ENCODE measurements at places on chromosomes 6 and 20. TPM values are rescaled to one million over a fixed set of nuclear protein-coding genes. Genes with fewer than 3 reads are reported as not detected.

- DNase-seq = no peak
Measured at GRCh38 chr6:2103765-2104523, 141.5 kb downstream of the GMDS start.

DYNLT2 gene
- 0.93 TPM for polyA plus RNA-seq

SCUBE3 gene
- polyA plus RNA-seq = 0.04 TPM

- DNase-seq = no peak
Measured at GRCh38 chr6:579339-579738, 77.6 kb downstream of the HUS1B start.

CDSN gene
- not detected for polyA plus RNA-seq

DNA sequence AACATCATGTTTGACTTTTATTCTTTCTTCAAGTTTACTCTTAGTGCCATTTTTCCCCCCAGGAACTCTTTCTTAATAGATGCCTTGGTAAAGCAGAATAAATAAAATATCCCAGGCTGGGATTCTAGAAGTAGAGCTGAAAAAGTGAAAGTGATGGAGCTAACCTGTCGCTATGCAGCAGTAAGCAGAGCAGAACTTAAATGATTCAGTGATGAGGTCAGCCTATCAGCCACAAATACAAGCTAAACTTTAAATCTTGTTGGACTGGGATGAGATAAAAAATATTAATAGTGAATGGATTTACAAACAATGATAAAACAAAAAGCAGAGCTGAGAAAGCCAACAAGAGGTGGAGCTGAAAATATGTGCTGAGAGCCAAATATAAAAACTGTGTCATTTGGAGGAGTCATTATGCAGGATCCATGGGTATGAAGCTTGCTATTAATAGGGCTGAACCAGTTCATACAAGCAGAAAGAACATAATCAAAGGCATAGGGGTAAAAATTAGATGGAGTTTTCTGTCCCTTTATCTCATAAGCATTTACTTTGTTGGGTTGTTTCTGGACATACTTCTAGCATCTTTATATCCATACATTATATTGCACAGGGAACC is 877.8 kb downstream of the EPHA7 start:
- DNase-seq = no peak

DNA sequence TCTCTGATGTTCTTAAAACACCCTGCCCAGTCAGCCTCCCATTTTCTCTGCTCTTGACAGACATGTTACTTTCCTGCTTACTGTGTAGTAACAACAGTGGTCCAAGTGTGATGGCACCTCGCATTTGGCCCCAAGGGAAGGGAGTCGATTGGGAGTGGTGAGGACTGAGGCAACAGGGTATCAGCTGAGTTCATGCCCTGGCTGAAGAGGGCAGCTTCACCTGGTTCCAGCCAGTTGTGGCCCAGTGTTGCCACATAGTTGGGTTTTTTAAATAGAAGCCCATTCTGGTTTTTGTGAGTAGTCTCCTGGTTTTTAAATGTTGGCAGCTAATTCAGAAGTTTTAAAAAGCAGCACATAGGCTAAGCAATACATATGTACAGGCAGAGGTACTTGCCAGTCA is 37.2 kb downstream of the ARFGEF2 start:
- no peak for DNase-seq

- DNase-seq = no peak
Measured at GRCh38 chr6:149088361-149088760, 229.2 kb upstream of the TAB2 start.

DNA sequence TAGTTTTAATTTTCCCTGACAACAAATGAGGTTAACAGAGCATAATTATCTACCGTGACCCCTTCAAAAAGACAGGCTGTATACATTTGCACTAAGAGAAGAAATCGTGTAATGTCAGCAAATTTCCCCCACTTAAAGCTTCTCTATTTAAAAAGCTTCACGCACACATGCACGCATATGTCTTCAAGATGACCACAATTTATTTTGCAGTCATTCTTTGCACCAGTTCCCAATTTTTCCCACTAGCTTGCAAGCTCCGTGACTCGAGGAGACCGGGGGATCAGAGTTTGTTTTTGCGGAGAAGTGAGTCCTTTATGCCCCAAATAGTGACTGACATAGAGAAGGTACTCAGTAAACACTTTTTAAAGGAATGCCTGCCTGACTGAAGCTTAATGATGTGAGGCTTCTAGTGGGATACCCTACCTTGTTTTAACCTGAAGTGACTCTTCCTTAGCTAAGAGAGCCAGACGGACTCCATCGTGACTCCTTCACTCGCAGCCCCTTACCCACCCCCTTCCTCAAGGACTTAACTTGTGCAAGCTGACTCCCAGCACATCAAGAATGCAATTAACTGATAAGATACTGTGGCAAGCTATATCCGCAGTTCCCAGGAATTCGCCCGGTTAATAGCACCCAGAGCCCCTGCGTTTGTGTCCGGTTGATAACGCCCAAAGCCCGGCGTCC is 9.3 kb upstream of the NQO2 start:
- DNase-seq = no peak

DNA sequence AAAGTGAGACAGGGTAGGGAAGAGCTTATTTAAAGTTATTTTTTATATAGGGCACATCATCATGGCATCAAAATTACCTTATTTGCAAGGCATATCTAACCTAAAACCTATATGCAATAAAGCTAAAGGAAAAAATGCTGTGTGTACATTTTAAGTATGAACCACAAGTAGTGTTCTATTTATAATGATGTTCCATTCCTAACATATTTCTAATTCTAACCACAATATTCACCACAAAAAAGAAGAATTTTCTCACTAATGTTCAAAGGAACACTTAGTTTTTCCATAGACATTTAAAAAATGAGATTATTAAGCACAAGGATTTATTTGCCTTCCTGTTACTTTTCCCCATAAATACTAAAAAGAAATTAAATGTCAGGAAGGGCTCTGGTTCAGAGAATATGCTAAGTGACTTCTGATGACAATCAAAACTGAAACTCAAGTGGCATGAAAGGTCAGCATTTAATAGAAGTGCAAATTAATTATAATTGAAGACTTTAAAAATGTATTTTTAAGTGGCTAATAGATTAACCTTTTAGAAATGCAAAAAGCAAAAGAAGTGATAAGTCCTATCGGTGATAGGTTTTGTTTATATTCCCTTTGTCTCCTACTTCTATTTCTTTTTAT is 25.1 kb downstream of the GPR63 start:
- DNase-seq = no peak

DNA sequence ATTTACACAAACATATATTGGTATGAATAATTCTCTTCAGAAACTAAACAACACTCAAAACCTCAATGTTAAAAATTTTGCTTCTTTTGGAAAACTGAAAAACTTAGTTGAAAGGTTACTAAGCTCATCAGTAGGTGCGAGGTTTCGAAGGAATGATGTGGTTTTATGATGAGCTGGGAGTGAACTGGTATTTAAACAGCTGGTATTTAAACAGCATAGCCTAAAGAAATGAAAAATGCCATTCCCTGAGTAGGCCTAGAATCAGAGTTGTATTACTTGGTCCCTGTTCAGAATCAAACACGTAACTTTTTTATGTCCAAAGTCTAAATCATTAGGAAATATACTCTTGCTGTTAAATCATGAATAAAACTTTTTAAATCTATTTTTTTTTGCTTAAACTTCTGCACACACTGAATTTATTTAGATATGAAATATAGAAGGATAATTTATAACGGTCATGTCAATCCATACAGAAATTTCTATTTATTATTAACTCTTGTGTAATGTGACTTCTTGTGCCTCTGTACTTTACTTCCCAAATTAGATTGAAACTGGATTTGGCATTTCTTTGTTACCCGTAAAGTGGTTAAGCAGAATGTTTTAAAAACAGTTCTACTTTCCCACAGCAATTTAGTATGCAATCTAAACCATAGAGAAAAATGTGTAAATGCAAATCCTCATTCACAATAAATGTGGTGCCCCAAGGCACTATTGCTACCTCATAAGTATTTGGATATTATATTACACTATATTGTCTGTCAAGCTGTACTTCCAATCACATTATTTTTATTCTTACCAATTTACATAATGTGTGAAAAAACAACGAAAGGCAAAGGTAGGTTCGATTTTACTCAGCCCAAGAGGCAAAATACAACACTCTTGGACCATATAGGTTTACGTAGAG is 124.1 kb downstream of the HS3ST5 start:
- no peak for DNase-seq

GGTLC1 gene
- polyA plus RNA-seq = not detected

AP5S1 gene
- 12.9 TPM for polyA plus RNA-seq

DNA sequence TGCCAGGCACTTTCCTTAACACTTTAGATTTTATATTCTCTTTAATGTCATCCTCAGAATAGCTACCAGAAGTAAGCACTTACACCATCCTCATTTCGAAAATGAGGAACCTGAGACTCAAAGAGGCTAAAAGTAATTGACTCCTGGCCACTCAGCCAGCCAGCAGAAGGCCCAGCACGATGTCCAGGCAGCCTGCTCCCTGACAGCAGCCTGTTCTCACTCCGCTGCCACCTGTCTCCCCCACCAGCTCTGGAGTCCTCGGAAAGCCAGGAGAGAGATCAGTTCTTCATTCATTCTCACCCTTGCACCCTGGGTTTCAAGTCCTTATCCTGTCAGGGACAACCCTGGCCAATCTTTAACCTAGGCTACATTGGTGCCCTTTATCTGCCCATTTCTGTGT is 174.0 kb downstream of the SASH1 start:
- no peak for DNase-seq

PSORS1C2 gene
- not detected for polyA plus RNA-seq

- DNase-seq = no peak
Measured at GRCh38 chr6:30748851-30749540, 4.6 kb upstream of the IER3 start.

DNA sequence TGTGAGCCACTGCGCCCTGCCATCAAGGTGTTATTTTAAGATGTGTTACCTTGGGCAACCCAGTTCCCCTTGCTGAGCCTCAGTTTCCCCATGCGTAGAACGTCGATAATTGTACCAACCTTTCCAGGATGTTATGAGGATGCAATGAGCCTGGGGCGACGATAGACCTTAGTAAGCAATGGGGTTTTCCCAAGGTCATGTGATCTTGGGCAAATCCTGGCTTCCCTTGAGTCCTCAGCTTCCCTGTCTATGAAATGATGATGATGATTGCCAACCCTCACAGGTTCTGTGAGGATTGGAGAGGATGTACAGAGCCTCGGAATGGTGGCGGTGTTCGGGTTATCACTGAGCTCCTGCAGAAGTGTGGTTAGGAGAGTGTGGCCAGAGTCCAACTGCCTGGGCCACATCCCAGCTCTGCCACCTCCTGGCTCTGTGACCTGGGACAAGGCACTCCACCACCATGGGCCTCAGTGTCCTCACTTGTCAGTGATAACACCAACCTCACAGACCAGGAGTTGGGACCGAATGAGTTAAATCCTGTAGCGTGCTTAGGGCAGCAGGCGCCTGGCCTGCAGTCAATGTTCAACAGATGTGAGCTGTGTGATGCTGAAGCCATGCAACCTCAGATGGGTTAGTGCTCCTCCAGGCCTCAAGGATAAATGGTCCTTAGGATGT is 23.4 kb downstream of the SIRPA start:
- no peak for DNase-seq

SIRPA gene
- 6.2 TPM for polyA plus RNA-seq

DNA sequence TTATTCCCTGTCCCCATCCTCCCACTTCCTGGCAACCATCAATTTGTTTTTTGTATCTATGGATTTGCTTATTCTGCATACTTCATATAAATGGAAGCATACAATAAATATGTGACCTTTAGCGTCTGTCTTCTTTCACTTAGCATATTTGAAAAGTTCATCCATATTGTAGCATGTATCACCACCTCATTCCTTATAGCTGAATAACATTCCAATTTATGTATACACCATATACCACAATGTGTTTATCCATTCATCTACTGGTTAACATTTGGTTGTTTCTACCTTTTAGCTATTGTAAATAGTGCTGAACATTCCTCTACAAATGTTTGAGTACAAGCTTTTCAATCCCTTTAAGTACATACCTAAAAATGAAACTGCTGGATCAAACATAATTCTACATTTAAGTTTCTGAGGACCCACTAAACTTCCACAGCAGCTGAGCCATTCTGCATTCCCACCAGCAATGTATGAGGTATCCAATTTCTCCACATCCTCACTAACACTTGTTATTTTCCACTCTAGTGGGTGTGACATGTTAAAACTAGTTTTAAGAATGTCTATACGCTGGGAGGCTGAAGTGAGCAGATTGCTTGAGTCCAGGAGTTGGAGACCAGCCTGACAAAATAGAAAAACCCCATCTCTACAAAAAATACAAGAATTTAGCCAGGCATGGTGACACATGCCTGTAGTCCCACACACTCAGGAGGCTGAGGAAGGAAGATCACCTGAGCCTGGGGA is 32.9 kb downstream of the NUDT3 start:
- DNase-seq = no peak

GRCh38 chr6:156197513-156197912 is 579.7 kb upstream of the ARID1B start:
- DNase-seq = no peak

PRDM13 gene
- polyA plus RNA-seq = not detected

DNA sequence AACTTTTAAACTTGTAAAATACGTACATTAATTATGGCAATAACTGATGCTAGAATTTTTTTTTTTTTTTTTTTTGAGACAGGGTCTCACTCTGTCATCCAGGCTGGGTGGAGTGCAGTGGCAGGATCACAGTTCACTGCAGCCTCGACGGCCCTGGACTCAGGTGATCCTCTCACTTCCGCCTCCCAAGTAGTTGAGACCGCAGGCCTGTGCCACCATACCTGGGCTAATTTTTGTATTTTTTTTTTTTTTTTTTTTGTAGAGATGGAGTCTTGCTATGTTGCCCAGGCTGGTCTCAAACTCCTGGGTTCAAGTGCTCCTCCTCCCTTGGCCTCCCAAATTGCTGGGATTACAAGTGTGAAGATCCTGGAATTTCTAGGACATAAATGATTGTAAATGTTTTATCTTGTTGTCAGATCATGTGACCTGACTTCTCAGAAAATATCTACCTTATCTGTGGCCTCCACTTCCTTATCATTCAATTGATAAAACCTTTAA is 2.2 kb upstream of the CD2AP start:
- no peak for DNase-seq

GRCh38 chr6:53611342-53611741 is 54.2 kb downstream of the KLHL31 start:
- no peak for DNase-seq

- DNase-seq = no peak
Measured at GRCh38 chr6:79173378-79173777, 61.1 kb downstream of the HMGN3 start.

DNA sequence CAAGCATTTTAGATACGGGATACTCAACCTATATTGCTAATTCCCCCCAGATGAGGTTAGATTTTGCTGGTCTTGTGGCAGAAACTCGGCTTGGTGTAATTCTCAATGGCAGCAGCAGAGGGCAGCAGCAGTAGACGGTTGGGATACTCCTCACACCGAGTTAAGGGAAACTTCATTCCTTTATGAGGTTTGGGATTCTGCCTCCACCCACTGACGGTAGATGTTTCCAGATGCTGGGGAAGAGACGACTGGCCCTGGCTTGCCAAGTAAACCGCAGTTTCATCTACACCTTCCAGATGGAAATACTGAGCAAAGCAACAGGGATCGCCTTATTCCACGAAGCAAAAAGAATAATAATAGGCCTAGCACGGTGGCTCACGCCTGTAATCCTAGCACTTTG is 8.2 kb upstream of the TBC1D7 start:
- DNase-seq = peak; percentile 78

GPLD1 gene
- 0.30 TPM for polyA plus RNA-seq

GRCh38 chr6:166202321-166202733 is 34.7 kb upstream of the TBXT start:
- DNase-seq = peak; percentile 67

KCNG1 gene
- 0.03 TPM for polyA plus RNA-seq
